A375 (cell line): ENCODE measurements at places on chromosomes 11 and 22. TPM values are rescaled to one million over a fixed set of nuclear protein-coding genes. Genes with fewer than 3 reads are reported as not detected.

DHCR7 gene
- 32.2 and 39.5 TPM in 2 replicates for total RNA-seq

HSD17B12 gene
- 58.1 and 71.5 TPM in 2 replicates for total RNA-seq

NCF4 gene
- total RNA-seq, result 0.24 TPM in 1 of 2 replicates, not detected in the other

KRTAP5-1 gene
- total RNA-seq, result not detected in 2 replicates

CCDC73 gene
- total RNA-seq, result not detected in 2 replicates

C11orf97 gene
- not detected in 2 replicates for total RNA-seq
